ENCODE measurements at places on chromosomes 16 and 17. TPM values are rescaled to one million over a fixed set of nuclear protein-coding genes. Genes with fewer than 3 reads are reported as not detected.

Gene FOXL1
- total RNA-seq, result 31.0 TPM

Gene MT1F
- 0.79 TPM for total RNA-seq

Gene COX11
- total RNA-seq, result 93.4 TPM

Gene CCDC154
- 0.37 TPM for total RNA-seq

Gene FAM20A
- 20.8 TPM for total RNA-seq

Gene MFAP4
- total RNA-seq, result 3.1 TPM

Gene NLRC3
- 0.06 TPM for total RNA-seq

Gene KRT27
- not detected for total RNA-seq

Gene OR3A3
- not detected for total RNA-seq

Gene WNK4
- 0.06 TPM for total RNA-seq

Gene C16orf96
- not detected for total RNA-seq

Gene AANAT
- not detected for total RNA-seq

Gene CALB2
- total RNA-seq, result not detected

Gene ZNF597
- total RNA-seq, result 2.4 TPM

Gene ADAP2
- 0.79 TPM for total RNA-seq
